ENCODE measurements at places on chromosomes 2 and 18.

- no peak for DNase-seq
Measured at GRCh38 chr2:47631792-47632398, 151.1 kb upstream of the MSH6 start.

- DNase-seq = no peak
Measured at GRCh38 chr2:131050896-131051295, 42.4 kb downstream of the FAM168B start.

- no peak for DNase-seq
Measured at GRCh38 chr2:29802986-29803385, 118.4 kb downstream of the ALK start.

DNA sequence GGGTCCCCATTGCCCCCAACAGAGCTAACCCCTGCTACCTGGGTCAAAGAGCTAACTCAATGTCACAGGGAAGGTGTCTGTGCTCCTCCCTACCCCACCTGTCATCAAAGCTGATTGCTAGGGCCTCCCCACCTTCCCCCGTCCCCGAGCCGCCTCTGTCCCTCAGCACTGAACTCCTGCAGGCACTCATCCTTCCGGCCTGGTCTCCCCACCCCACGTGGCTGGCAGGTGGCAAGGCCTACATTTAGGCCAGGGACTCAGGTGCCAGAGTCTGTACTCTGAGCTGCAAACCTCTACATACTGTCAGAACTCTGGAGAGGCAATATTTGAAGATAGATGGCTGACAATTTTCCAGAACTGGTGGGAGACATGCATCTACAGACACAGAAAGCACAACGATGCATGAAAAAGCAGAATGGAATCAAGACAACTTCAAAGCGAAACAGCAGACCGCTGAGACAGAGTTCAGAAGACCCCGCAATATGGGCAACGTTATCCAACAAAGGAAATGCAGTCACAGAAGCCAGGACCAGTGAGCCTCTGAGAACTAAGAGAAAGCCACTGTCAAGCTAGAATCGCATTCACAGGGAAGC, 195.8 kb downstream of the HDAC4 start:
- DNase-seq = no peak

GRCh38 chr18:79735071-79735980, 55.7 kb downstream of the CTDP1 start:
- no peak for DNase-seq

DNA sequence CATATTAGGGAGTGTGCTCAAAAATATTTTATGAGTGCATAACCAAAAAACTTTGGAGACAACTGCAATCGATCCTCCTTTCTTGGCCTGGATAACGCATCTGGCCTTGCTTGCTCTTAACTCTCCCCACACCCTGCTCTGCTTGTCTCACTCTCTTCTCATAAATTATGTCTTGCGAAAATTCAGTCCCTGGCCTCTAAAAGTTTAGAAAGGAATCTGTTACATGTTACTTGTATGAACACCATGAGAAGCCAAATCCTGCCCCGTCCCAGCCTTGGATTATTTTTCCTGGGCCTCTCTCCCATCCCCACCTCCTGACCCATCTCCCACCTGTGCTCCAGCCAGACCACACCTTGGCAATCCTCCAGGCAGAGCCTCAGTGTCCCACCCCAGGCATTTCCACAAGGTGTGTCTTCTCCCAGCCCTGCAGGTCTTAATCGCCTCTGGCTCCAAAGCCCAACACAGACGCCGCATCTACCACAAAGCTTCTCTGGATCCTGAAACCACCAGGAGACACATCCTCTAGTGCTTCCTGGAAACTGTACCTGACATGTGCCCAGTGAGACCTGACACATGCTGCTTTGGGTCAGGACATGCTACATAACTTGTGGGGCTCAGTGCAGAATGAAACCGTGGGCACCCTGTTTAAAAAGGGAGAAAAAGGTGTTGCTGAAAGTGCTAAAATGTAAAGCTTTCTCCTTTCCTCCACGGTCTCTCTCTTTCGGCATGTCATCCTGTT, 99.6 kb upstream of the ST3GAL5 start:
- no peak for DNase-seq

DNA sequence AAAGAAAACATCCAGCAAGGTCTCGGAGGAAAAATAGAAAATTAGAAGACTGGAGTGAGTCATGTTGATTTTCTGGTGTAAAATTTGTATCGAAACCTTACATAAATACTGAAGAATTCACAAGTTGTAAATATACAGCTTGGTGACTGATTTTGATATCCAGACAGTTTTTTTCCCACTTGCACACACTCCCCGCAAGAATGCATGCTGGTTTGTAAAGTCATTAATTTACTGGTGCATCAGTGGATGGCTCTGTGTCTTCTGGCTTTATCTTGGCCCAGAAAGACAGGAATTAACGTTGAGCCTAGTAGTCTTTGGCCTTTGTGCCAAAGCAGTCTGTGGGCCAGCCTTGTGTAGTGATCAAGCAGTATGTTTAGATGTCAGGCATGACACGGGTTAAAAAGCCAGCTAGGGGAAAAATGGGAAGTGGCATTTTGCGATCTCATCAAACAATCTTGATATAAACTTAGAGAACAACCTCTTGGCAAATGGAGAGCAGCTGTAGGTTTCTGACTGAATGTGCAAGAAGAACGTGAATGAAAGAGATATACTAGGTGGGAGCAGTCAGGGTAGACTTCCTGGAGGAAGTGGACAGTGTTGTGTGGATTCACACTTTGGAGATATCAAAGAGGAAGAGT, 22.7 kb upstream of the CASP8 start:
- no peak for DNase-seq

DNA sequence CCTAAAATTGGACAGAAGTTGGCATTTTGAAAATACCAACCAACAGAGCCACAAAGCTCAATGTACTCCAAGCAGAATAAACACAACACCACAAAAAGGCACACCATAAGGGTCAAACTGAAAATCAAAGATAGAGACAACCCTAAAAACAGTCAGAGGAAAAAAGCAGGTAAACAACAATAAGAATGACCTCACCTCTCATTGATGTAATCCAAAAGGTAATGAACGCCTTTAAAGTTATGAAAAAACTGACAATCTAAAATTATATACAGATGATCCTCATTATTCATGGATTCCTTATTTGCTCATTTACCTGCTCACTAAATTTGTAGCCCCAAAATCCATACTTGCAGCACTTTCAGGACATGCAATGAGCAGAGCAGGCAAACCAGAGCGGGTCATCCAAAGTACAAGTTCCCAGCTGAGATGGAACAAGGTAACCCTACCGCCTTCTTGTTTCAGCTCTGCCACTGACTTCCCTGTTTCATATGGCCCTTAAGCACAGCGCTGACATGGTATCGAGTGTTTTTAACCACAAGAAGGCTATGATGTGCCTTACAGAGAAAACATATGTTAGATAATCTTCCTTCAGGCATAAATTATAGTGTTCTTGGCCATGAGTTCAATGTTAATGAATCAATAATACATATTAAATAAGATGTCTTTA, 17.0 kb downstream of the RTN4 start:
- DNase-seq = no peak

DNA sequence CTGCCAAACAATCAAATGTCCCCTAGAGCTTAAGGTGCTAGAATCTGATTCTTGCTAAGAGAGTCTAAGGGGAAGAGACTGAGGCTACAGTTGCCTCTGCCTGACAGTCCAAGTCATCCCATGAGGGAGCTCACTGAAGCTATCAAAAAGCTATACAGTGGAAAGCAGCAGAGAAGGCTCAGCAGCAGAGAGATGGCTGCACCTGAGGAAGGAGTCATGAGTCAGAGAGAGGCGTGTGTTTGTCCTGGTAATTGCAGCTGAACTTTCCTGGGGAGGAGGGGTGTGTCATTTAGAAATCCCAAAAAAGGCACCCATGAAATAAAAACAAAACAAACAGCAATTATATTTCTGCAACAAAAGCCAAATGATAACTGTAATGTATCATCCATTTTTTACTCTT, 305.2 kb upstream of the UBE2E3 start:
- DNase-seq = no peak

GRCh38 chr18:46362533-46362932, 258.3 kb downstream of the HAUS1 start:
- DNase-seq = no peak

- DNase-seq = no peak
Measured at GRCh38 chr2:100733391-100734187, 86.3 kb upstream of the NPAS2 start.

DNA sequence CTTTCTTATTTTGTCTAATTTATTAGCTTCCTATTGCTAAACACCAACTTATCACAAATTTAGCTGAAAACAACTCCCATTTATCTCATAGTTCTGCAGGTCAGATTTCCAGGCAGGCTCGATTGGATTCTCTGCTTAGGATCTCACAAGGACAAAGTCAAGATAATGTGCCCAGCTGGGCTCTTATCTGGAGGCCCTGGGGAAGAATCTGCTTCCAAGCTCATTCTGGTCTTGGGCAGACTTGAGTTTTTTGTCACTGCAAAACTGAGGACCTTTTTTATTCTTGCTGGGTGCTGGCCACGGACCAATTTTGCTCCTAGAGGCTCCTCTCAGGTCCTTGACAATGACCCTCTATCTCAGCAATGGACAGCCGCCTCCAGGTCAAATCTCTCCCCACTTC, 215.5 kb downstream of the TRIB2 start:
- DNase-seq = no peak

GRCh38 chr18:77702686-77703085, 453.0 kb downstream of the GALR1 start:
- DNase-seq = no peak

DNA sequence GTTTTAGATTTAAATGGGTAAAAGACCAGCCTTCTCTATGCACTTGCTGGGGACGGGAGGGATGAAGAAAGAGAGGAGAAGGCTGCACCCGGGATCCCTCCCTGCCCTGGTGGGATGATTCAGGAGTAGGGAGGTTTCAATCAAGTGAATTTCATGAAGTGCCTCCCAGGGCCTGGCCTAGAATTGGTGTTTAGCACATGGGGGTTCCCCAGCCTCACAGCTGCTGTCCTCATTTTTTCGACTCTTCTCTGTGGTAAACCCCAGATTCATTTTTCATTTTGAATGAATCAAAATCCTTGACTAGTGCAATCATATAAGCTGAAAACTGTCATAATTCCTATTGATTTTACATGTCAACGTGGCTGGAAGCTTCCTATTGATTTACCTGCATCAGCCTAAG, 81.1 kb downstream of the LPIN1 start:
- DNase-seq = no peak

- no peak for DNase-seq
Measured at GRCh38 chr2:64422466-64422865, 31.5 kb upstream of the LGALSL start.

GRCh38 chr2:46161315-46161714, 135.9 kb upstream of the EPAS1 start:
- no peak for DNase-seq

DNA sequence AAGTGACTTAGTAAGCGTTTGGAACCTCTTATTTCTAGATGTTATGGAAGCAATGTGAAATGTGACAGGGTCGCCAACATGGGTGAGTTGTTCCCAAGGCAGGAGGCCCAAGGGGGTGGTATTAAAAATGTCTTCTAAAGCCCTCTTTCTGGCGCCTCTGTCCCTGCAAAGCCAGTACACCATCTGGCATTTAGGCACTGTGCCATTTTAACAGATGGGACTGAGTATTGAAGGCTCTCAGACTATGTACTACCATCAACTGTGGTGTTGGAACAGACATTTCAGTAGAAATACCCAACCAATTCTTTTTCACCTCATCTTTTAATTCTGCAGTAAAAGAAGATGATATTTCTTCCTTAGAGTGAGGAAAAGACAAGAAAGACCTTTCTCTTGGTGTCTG, 384.5 kb upstream of the MMADHC start:
- DNase-seq = no peak

- no peak for DNase-seq
Measured at GRCh38 chr2:238114851-238115660, 14.9 kb downstream of the ESPNL start.

DNA sequence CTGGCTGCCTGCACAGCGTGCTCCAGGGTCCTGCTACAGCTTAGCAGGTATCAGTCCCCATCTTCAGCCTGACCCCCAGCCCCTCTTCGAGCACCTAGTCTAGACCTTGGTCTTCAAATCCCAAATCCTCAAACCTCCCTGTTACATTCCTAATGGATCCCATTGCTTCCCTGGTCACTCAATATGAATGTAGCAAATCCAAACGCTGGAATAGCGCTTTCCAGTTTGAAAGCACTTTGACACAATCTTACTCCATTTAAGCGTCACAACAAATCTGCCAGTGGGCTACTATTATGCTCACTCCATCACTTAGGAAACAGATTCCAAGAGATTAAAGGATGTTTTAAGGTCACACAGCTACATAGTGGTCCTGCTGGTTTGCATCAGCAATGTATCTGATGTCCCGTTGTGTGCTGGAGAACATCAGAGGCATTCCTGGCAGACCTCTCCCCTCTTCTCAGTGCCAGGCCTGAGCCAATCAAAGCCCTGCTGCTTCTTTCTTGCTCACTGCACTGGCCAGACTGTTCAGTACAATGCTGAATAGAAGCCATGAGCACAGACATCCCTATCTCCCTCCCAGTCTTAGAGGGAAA, 11.1 kb upstream of the INO80C start:
- DNase-seq = no peak

DNA sequence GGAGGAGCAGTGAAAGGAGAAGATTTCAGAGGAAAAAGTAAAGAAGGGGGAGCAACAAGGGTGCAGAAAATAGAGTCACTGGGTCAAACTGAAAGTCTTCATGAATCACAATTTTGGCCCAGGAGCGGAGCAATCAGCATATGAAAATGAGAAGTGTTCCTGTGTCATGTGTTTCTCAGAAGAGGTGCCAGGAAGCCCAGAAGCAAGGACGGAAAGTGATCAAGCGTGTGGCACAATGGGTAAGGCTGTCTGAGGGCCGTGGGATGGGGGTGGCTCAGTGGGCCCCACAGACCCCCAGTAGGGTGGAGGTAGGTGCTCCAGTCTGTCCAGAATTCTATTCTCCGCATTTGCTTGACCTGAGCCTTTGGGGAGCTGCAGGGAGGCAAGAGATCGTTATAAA, 44.2 kb downstream of the SP140 start:
- DNase-seq = no peak

DNA sequence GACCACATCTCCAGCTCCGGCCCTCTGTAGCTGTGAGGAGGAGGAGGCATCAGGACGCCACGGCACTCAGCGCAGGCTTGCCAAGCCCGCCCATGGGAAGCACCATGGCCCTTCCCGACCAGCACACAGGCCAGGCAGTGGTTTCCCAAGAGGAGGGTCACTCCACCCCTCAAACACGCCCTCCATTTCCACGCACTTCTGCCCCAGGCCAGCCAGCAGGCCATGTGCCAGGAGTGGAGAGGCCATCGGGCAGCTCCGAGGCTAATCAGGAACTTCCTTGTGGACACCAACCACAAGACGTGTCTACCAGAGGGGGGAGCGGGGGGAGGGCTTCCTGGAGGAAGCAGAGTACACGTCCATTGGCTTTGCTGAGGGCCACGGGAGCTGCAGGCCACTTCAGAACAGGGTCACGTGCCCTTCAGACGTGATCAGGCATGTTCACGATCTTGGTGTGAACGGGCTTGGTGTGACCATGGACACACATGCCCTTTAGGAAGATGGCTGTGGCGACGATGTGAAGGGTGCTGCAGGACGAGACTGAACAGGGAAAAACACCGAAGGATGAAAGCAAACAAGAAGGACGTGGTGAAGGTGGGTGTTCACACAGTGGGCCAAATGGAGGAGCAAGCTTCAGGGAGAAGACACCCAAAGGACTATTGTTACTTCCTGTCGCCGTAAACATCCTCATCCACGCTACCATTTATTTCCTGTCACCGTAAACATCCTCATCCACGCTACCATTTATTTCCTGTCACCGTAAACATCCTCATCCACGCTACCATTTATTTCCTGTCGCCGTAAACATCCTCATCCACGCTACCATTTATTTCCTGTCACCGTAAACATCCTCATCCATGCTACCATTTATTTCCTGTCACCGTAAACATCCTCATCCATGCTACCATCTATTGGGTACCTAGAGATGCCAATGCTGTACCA, 6.5 kb upstream of the MTERF4 start:
- DNase-seq = no peak

- no peak for DNase-seq
Measured at GRCh38 chr2:24456599-24457556, 34.2 kb upstream of the NCOA1 start.

Data from stimulated activated CD8-positive, alpha-beta memory T cell treated with anti-CD3 and anti-CD28 coated beads, Interleukin-7, amount 100 ng/mL, for 4 hours (primary cell).